Sigmoid colon (tissue), 7 donors: ENCODE measurements at places on chromosomes 13 and 19. TPM values are rescaled to one million over a fixed set of nuclear protein-coding genes. Genes with fewer than 3 reads are reported as not detected.
A peak's percentile ranks its signal among the peaks of the same experiment; 100 is the strongest.

Gene ZNF793
- 6.1 TPM for total RNA-seq

Gene THAP8
- total RNA-seq = 23.9 TPM

DNA sequence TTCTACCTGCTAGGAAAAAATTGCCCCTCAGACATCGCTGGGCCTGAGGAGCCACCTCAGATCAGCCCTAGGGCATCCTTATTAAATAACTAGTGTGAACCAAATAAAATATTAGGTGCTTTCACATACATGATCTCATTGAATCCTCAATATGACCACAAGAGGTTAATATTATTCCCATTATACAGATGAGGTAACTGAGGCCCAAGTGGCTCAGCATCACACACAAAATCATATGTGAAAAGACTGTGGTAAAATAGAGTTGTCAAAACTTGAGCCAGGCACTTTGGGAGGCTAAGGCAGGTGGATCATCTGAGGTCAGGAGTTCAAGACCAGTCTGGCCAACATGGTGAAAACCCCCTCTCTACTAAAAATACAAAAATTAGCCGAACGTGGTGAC lies 2.9 kb upstream of the DMKN start:
- DNase-seq = no peak
- no peak overlapping the region for H3K27ac ChIP-seq
- H3K27me3 ChIP-seq = no peaks in the 10 kb centered on the region
- no peaks in the 10 kb centered on the region for H3K36me3 ChIP-seq

DNA sequence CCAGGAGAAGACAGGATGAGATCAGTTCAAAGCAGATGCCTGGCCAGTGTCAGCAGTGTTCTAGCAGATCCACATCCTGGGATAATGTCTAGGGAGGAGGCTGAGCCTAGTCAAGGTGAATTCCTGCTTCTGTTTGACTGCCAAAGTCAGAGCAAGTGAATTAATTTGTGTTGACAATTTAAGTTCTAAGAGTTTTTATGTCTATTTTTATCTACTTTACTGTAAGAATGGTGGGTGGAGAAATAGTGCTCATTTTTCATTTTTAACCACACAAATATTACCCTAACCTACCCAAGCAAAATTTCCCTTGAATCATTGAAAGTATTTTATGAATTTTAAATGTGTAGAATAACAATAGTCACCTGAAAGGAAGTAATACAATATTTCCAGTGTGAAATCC lies 207.6 kb upstream of the SLC10A2 start:
- DNase-seq = no peak
- H3K4me3 ChIP-seq = no peak overlapping the region
- H3K27ac ChIP-seq = no peak overlapping the region
- no peaks in the 10 kb centered on the region for H3K36me3 ChIP-seq

DNA sequence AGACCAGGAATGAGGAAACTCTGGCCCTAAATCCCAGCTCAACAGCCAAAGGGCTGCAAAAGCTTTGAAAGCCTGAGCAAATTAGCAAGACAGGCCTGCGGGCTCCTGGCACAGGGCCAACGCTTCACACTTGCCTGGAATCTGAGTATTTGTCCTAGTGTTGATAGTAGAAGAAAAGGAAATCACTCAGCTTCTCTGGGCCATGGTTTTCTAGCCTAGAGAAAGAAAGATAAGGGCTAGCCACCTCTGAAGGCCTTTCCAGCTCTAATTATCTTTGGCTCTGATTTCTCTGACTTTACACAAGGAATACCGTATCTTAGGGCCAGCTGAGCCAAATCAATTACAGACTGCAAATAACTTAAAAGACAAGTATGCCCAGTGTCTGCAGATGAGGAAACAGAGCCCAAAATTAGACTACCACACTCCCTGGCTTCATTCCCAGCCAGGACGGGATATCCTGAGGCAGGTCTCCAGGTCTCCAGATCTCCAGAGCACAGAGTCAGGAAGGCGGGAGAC lies 69.6 kb downstream of the STK24 start:
- peak; percentile 83 for DNase-seq
- no peaks in the 10 kb centered on the region for H3K36me3 ChIP-seq
- no peaks in the 10 kb centered on the region for H3K27me3 ChIP-seq
- no peak overlapping the region for H3K4me3 ChIP-seq
